ENCODE measurements at places on chromosomes 12 and 14.

DNA sequence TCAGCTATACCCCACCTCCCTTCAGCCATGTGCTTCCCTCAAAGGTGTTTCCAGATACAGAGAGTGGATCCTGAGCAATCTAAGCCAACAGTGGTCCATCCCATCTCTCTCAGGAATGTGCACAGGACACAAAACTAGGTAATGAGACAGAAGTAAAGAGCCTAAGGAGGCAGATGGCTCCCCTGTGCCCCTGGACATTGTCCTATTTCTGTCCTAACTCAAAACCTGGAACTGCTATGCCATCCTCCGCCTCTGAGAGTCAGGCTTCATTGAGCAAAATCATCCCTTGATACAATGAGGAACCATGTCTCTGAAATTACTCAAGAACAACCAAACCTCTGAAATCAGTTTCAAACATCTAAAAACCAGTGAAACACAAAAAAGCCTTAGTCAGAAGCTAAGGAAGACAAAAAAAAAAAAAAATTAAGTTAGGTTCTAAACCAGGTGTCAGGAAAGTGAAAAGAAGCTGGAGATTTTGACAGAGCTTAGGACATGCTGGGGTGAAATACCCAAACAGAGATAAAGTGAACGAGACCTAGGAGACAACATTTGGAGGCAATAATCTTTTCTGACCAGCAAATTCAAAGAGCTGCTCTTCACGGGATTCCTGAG is 200.3 kb upstream of the PLEKHG7 start:
- DNase-seq, result no peak

DNA sequence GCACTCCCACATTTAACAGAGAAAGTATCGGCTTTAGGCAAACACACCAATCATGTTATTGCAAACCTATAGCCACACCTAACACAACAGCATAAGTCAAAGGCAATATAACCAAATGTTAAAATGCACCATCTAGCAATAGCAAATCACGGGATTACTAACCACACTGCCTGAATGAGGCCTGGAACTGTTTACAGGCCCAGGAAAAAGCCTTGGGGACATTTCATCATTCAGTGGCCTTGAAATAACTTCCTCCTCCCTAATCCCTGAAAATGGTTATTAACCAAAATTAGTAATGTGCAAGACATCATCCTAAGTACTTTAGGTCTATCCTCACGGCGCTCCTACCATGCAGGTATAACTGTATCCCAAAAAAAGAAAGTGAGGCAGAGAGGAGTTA is 2.3 kb downstream of the GALC start:
- no peak for DNase-seq

GRCh38 chr12:52245259-52245961 is 12.4 kb downstream of the KRT7 start:
- no peak for DNase-seq

DNA sequence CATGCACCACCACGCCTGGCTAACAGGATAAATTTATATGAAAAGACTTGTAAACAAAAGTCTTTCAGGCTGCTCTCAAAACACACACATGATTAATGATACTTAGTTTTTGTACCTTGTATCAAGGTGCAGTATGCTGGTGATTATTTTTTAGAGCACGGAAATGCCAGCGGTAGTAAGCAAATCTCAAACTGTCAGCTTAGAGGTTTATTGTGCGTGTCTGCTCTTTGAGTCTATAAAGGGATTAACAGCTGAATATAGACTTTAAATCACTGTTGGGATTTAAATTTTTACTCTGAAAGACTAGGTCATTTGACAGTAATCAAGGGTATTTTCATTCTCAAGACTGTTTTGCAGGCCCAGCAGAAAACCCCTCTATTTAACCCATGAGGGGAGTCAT is 50.5 kb downstream of the PLEKHA5 start:
- no peak for DNase-seq
